Esophagus mucosa (tissue), 1 donor: ENCODE measurements at places on chromosomes 3 and 15.

- no peak for ATAC-seq
These were observed 209.4 kb upstream of the CD96 start for GRCh38 chr3:111332488-111333080.

DNA sequence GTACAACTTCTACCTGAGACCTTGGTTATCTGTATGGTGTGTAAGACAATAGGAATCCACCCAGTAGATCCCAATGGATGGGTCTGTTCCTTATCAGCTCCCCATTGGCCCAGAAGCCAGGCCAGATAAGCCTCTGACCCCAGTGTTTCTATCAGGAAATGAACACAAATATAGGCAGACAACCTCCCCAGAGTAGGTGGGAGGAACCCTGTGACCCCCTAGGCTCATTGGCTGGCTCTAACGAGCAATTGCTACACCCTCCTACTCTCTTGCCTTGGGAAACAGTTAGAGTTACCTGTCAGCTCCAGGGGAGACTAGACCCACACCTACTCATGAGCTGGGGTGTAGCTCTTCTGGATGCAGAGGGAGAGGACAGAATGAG lies 299.9 kb downstream of the UACA start:
- ATAC-seq, result no peak

- no peak for ATAC-seq
These were observed 54.1 kb downstream of the ITGB5 start for GRCh38 chr3:124832782-124833709.

GRCh38 chr3:156368189-156368588 lies 186.7 kb downstream of the SSR3 start:
- no peak for ATAC-seq

DNA sequence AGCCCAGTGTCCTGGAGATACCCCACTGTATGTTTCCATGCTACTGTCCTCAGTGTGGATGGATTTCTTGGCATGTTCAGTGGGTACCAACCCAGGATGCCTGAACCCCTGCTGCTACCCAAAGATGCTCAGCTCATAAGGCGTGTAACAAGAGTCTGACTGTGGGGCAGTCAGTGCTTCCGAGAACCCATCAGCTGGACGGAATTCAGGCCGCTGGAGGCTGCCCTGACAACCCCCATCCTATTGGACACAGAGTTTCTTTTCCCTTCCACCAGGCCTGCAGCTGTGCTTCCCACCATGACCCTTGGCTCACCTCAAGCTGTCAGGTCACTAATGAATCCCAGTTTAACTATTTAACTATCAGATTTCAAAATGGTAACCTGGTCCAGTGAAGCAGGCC lies 224.1 kb upstream of the FEZF2 start:
- no peak for ATAC-seq

- ATAC-seq, result no peak
These were observed 376.2 kb downstream of the ZBTB20 start for GRCh38 chr3:114770874-114771273.

DNA sequence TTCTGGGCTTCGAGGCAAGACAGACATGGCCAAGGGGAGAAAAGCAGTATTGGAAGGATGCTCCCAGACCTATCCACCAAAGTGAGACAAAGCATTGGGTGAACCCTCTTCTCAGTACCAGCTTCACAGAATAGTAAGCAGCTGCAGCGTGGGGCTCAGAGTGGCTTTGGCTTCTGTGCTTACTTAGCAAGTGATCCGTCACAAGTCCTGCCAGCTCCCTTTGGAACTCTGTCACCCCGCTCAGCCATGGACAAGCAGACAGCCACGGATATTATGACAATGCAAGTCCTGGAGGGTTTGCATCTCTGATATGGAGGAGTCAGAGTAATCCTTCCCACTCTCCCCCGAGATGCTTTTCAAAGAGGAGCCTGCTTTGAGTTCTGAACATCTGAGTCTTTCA lies 90.8 kb downstream of the SLCO3A1 start:
- no peak for ATAC-seq

DNA sequence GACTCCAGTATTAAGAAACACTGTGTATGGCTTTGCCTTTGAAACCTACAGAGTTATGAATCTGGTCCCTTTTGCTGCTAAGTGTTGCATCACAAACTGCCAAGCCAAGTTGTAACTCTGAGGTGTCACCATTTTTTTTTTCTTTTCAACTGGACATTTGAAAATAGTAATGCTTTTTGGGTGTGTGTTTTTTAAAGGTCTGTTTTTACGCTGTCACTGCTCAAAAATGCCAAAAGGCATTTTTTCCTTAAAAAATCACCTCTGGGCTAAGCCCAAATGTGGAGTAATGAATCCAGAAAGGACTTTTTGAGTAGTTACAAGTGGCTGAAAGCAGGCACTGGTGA lies 9.5 kb downstream of the SMAD3 start:
- no peak for ATAC-seq

DNA sequence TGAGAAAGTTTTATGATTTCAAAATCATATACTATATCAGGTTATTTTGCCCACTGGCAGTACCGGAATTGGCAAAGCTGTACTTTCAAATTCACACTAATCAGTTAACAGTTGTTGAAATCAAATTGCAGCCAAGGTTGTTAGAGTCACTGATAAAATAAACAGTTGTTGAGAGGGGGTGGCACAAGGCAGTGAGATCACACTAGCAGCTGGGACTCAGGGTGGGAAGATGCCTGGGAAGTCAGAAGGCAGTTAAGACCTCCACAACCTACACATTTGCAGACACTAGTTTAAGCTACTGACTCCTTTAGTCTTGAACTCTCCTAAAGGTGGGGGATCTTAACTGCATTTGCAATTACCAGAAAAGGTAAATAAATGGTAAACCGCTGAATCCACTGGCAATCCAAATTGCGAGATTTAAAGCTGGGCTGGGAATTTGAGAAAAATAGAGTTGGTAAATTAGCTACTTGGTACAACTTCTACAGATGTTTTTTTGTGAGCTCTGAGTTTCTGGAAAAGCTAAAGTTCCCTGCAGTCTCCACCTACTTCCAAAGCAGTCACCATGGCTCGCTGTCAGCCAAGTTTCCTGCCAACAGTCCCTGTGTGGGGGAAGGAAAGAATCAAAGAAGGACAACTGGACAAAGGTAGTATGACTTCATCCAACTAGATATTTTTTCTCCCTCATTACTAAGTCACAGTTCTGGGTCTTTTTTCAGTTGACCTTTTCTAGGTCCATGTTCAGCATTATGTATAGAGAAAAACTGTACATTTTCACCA lies 105.7 kb downstream of the ZNF385D start:
- no peak for ATAC-seq

GRCh38 chr15:25741256-25741580 lies 121.9 kb downstream of the ATP10A start:
- no peak for ATAC-seq

- ATAC-seq, result no peak
These were observed 381.9 kb downstream of the ERC2 start for GRCh38 chr3:56086355-56086754.
